ENCODE measurements at places on chromosomes 2 and 18.

- no peak for DNase-seq
Observed at GRCh38 chr2:144383571-144384100, 136.3 kb downstream of the ZEB2 start.

DNA sequence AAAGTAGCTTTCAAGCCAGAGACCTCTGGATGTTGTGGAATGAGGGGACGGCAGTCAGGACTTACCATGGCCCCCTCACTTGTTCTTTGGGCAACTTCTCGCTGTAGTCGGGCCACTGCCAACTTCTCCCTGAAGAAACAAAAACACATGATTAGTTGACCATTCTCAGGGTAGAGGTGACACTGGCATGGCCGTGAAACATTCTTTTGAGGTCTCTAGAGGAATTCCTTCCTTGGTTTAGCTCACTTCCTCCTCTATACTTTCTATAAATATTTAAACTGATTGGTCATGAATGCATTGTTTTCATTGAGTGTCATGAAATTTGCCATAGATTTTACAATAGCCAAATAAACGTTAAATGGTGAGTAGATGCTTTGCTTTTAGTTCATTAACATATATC lies 354.6 kb downstream of the NCKAP5 start:
- no peak for DNase-seq

GRCh38 chr2:43454791-43455190 lies 141.0 kb downstream of the THADA start:
- no peak for DNase-seq

GRCh38 chr2:73979686-73980085 lies 5.0 kb upstream of the TET3 start:
- DNase-seq = no peak

DNA sequence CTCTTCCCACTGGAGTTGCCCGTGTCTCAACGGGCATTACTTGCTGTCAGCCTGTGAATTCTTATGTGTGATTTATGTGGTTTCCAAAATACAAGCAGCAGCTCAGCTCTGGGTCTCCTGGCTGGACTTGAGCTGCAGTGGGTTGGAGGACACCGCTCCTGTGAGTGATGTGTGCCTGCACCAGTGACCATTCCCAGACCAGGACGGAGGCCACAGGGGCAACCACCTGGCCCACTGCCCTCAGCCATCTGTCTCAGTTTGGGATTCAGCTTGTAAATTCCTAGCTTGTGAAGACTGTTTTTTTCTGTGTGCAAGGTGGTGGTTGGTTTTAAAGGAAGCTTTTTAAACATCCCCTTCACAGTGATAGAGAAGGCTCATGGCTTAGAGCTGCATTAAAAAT lies 261.0 kb downstream of the BCL2 start:
- DNase-seq = no peak

DNA sequence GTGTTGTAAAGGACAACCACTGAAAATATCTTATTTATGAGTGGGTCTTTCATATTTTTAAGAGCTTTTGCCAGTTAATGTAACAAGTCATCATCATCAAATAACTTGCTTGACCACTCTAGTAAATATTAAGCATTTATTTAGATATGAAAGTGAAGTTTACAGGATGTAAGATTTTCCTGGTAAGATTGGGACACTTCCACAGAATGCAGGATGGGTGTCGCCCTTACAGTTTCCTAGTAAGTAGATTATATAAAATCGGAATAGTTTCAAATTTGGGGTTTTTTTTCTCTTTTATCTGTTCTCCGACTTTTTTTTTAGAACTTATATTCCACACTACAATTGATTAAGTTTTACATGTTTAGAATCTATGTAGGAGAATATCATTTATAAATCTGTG lies 14.8 kb upstream of the SLC40A1 start:
- no peak for DNase-seq

DNA sequence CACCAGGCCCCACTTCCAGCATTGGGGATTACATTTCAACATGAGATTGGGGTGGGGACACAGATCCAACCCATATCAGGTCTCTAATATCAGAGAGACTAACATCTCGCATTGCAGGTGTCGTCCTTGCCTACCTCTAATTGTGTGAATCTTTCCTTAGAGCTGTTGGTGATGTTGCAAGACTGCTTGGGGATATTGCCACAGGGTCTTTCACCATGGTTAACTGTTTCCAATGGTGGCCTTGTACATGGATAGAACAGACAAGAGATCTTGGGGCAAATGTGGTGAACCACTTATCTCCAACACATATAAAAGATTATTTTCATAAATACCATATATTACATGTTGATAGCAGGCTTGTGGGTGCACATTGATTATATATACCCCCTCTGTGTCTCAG lies 270.3 kb upstream of the LINC00305 start:
- DNase-seq = no peak

GRCh38 chr18:48809365-48809764 lies 141.4 kb downstream of the SMAD7 start:
- no peak for DNase-seq

- DNase-seq = no peak
Observed at GRCh38 chr2:37720533-37721200, 49.2 kb upstream of the CDC42EP3 start.

DNA sequence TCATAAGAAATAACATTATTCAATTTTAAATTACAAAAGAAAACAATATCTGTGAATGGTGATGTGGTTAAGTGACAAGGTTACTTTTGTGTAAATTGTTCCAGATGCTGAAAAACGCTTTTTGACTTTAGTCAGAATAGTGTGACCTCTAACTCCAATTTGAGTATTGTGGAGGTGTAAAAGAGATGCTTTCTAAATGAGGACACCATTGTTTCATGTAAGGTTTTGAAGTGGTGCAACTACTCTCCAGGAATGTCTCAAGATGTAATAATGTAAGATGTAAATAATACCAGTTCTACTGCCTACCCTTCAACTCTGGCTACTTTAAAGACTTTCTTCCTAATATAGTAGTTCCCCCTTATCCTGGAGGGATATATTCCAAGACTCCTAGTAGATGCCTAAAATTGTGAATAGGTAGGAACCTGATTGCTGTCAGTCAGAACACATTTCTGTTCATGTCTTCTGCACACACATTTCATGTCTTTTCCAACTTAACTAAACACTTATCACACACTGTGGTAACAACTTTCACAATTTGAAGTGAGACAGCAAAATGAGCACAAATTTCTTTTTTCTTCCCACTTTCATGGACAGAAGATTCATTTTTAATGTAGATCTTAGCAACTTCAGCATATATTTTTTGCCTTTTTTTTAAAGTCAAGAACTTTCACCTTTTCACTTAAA lies 39.1 kb upstream of the PPP1R1C start:
- no peak for DNase-seq

DNA sequence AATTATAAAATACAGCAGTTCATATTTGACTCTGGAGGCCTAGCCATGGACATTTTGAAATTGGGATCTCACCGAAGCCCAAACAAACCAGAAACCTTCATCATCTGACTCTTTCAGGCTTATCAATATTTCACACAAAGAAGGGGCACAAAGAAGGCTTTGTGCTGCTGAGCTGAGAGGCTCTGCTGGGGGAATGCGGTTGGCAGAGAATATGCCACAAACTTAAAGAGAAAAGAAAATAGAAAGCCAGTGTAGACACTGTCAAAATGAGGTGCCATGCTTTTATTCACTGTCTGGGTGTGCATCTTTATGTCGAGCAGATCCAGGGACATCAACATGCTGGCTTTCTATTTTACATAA lies 162.6 kb downstream of the QPCT start:
- no peak for DNase-seq

- no peak for DNase-seq
Observed at GRCh38 chr18:8257851-8258434, 351.3 kb upstream of the RAB12 start.

DNA sequence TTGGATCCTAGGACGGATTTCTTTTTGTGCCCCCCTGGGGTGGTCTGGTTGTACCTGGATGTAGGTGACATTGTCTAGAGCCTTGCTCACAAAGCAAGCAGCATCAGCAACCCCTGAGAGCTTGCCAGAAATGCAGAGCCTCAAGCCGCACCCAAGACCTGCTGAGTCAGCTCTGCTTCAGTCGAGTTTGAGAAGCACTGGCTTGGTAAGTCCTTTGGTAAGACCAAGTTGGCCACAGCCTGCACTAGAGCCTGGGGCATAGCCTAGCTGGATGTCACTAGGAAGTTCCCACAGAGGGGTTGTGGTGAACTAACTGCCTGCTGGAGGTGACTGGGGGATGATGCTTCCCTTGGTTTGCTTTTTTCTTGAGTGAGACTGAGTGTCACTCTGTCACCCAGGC lies 6.2 kb downstream of the ABCG5 start:
- no peak for DNase-seq

GRCh38 chr2:181077128-181077709 lies 96.8 kb downstream of the UBE2E3 start:
- DNase-seq = no peak

- no peak for DNase-seq
Observed at GRCh38 chr2:217195658-217196446, 336.0 kb upstream of the TNP1 start.

GRCh38 chr2:122078451-122078850 lies 323.0 kb downstream of the TSN start:
- DNase-seq = no peak

- DNase-seq = no peak
Observed at GRCh38 chr18:41585512-41585911, 369.5 kb upstream of the PIK3C3 start.

GRCh38 chr2:191754103-191754502 lies 76.2 kb downstream of the NABP1 start:
- no peak for DNase-seq

- no peak for DNase-seq
Observed at GRCh38 chr2:148021886-148022285, 995 bp downstream of the MBD5 start.

DNA sequence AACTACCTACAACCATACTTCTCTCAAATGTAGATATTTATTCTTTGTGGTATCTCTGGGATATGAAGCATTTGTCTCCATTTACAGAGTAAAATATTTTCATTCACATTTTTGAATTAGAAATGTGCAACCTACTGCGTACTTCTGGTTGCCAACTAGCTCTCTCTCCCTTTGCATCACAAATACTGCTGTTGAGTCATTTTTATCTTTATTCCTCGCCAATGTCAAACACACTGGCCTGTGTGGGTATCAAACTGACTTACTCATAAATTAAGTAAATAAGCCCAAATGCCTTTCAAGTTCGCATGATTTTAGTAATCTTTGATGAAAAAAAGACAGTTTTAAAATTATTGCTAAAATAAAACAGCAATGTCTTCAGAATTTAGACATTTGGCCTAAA lies 67.3 kb downstream of the STAT4 start:
- DNase-seq = no peak

- no peak for DNase-seq
Observed at GRCh38 chr2:20596193-20596972, 54.5 kb downstream of the HS1BP3 start.

DNA sequence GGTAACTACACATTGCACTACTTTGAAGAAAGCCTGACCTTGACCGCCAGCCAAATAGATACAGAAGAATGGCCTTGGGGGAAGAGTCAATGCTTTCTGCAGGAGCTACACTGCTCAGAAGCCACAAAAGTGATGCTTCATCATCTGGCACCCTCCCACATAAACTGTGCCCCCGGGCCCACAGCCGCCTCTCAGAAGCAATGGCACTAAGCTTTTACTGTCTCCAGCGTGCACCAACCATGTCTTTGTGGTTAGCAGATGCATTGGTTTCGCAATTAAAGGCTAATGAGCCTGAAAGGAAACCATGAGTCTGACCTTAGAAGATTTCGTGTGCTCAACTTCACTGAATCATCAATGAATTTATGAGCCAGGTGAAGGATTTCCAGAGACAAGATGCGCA lies 209.4 kb upstream of the TRIB2 start:
- DNase-seq = peak; percentile 44

- DNase-seq = no peak
Observed at GRCh38 chr18:58229162-58229561, 185.1 kb downstream of the NEDD4L start.

GRCh38 chr18:63336366-63337099 lies 17.0 kb upstream of the BCL2 start:
- no peak for DNase-seq

DNA sequence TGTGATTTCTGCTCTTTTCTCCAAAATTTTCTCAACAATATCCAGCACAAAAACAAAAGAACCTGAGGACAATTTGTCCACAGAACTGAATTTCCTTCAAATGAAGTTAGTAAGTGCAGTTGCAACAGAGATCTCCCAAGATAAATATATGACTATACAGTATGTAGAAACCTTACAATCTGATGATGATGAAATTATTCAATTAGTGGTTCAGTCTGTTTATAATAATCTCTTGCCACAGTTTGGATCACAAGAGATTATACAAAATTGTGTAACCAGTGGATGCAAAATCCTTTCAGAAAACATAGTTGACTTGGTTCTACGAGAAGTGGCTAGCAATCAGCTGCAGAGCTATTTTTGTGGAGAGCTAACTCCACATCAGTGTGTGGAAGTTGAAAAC lies 68.7 kb downstream of the FSIP2 start:
- DNase-seq = no peak

- DNase-seq = no peak
Observed at GRCh38 chr2:178829981-178830380, 22.8 kb upstream of the TTN start.

- DNase-seq = no peak
Observed at GRCh38 chr2:71534826-71535225, 81.5 kb downstream of the DYSF start.

- DNase-seq = no peak
Observed at GRCh38 chr2:133906926-133907325, 338.7 kb upstream of the NCKAP5 start.

GRCh38 chr18:12628706-12629702 lies 28.9 kb downstream of the SPIRE1 start:
- no peak for DNase-seq

GRCh38 chr18:58891776-58892175 lies 27.1 kb downstream of the ZNF532 start:
- DNase-seq = no peak

DNA sequence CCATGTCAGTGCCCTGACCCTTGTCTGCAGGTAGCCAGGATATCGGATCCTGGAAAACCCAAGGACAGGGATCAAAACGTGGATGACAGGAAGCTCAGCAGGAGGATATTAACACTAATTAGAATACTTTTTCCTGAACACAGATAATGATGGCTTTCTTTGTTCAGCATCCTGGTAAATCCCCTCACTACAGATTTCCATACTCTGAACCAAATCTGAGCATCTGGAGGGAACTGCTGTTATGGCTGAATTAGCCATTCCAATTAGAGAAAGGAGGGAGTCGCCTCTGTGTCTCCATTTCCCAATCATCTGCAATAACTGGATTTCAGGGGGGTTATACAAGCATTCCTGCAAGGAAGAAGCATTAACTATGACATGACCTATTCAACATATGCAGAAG lies 24.4 kb downstream of the CXCR4 start:
- no peak for DNase-seq

- no peak for DNase-seq
Observed at GRCh38 chr2:148901142-148901541, 26.1 kb downstream of the KIF5C start.

- no peak for DNase-seq
Observed at GRCh38 chr2:231479455-231479854, 15.2 kb upstream of the NCL start.

All from stimulated activated CD4-positive, alpha-beta T cell treated with anti-CD3 and anti-CD28 coated beads, Interleukin-1b, Interleukin-23, amount 100 ng/mL, for 1 hour (primary cell).